ENCODE measurements at places on chromosomes 11 and 22.

GRCh38 chr11:87275176-87275575 lies 237.4 kb downstream of the TMEM135 start:
- H3K27ac ChIP-seq = no peak overlapping the region
- H3K27me3 ChIP-seq = no peaks in the 10 kb centered on the region
- H3K4me1 ChIP-seq = no peaks in the 10 kb centered on the region
- H3K36me3 ChIP-seq = no peaks in the 10 kb centered on the region

DNA sequence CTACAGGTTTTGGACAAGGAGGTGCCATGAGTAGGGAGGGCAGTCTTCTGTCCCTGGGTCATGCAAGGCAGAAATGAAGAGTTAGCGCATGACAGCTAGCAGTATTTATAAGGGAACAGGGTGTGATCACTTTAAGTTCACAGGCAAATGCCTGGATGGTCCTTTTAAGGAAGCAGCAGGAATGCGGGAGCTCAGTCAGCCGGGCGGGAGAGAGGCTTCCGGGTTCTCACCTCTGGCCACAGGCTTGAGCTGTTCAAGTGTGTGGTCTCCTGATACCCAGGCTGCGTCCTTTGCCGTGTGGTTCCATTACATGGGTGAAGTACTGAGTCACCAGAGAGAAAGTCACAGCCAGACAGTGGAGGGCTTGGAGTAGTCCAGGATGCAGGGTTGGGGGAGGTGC lies 105.4 kb downstream of the BCR start:
- no peak overlapping the region for H3K4me3 ChIP-seq
- H3K27ac ChIP-seq = no peak overlapping the region
- peaks cover 17% of the 10 kb centered on the region for H3K36me3 ChIP-seq
- H3K27me3 ChIP-seq = no peaks in the 10 kb centered on the region
- no peak for DNase-seq
- H3K4me1 ChIP-seq = no peaks in the 10 kb centered on the region

DNA sequence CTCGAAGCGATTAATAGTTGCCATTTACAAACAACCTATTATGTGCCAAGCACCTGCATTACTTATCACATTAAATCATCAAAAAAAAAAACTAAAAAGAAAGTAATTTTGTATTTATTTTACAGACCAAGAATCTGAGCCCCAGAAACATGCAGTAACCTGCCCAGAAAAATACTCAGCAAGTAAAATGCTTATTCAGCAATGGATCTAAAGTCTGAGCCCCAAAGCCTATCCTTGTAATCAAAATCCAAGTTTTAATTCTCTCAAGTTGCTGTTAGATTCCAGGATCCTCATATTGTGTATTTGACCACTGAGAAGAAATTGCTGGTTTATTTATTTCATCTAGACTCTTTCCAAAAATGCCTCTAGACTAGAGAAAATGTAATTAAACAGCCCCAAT lies 783.3 kb upstream of the API5 start:
- H3K27me3 ChIP-seq = no peaks in the 10 kb centered on the region
- H3K4me3 ChIP-seq = no peak overlapping the region
- H3K4me1 ChIP-seq = no peaks in the 10 kb centered on the region
- no peak for DNase-seq

GRCh38 chr11:10327254-10327653 lies 22.4 kb downstream of the ADM start:
- no peaks in the 10 kb centered on the region for H3K27me3 ChIP-seq
- no peak for DNase-seq
- H3K27ac ChIP-seq = no peak overlapping the region
- no peak overlapping the region for H3K4me3 ChIP-seq

DNA sequence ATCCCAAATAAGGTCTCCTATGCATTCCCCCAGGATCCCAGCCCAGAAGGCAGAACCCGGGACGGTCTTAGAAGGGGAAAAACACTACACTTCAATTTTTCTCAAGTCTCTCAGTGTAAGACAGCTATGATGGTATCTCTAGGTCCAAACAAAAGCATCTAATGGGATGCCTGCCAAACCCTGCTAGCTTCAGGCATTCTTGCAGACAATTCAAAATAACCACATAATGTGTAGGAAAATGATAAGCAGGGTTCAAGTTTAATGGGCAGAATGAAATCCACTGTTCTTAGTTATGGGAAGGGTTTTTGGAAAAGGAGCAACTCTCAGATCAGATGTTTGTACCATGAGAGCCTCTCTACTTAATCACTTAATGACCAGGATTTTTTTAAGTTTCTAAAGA lies 119.8 kb upstream of the ANO1 start:
- H3K27ac ChIP-seq = no peak overlapping the region
- H3K4me1 ChIP-seq = no peaks in the 10 kb centered on the region
- H3K4me3 ChIP-seq = no peak overlapping the region
- no peaks in the 10 kb centered on the region for H3K27me3 ChIP-seq
- DNase-seq = no peak
- no peaks in the 10 kb centered on the region for H3K36me3 ChIP-seq

DNA sequence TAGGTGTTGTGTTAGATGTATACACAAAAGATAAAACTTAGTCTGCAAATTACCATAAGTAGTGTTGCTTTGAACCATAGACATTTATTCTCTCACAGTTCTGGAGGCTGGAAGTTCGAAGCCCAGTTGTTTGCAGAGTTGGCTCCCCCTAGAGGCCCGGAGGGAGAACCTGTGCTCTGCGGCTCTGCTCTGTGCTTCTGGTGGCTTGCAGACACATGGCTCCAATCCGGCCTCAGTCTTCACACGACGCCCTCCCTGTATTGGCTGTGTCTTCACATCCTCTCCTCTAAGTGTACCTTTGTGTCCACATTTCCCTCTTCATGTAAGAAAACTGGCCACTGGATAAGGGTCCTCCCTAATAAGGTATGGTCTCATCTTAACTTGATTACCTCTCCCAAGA lies 128.4 kb downstream of the OPCML start:
- H3K27me3 ChIP-seq = no peaks in the 10 kb centered on the region
- H3K36me3 ChIP-seq = no peaks in the 10 kb centered on the region
- no peak overlapping the region for H3K4me3 ChIP-seq
- no peak overlapping the region for H3K27ac ChIP-seq

DNA sequence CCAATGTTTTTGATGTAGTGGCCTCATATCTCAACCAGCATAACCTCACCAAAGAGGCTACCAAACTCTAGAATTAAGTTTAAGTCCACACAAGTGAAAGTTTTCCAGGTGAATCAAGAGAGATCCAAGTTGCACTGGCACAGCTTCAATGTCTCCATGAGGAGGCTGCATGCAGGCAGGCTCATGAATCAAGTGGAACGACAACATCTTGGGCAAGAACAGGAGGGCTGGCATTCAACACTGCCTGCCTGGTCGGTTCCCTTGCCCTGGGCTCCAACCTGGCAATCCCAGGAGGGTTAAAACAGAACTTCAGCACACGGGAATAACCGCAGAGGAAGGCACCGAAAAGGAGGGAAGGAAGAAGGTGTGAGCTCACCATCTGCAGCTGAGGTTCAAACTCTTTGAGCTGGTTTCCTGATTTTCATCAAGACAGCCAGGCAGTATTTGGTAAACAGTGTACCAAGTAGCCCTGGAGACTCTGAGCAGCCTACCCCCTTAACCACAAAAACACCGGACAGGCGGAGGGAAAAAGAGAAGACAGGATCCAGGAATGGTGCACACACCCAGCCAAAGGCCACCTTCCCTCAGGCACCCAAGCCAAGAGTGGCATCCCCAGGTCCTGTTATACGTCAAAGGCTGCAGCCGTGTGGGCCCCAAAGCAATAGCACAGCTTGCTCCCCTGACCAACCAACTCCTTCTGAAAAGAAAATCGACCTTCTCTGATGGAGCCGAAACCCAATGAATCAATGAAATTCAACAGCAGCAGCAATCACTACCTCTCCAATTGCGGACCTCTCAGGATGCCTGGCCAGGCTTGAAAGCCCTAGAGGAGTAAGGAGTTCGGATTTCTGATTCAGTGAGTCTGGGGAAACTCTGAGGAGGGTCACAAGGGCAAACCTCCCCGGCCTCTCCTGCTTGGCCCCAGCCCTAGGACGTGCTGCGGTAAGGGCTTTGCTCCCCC lies 1.3 kb downstream of the PACSIN2 start:
- peaks cover 12% of the 10 kb centered on the region for H3K4me1 ChIP-seq
- H3K4me3 ChIP-seq = peak overlapping the region; percentile 75
- DNase-seq = no peak
- H3K27me3 ChIP-seq = no peaks in the 10 kb centered on the region

GRCh38 chr22:37563153-37564081 lies 3.1 kb downstream of the CDC42EP1 start:
- H3K4me3 ChIP-seq = no peak overlapping the region
- H3K27me3 ChIP-seq = no peaks in the 10 kb centered on the region
- peaks cover 13% of the 10 kb centered on the region for H3K36me3 ChIP-seq
- H3K4me1 ChIP-seq = peaks cover 14% of the 10 kb centered on the region
- DNase-seq = no peak
- no peak overlapping the region for H3K27ac ChIP-seq

DNA sequence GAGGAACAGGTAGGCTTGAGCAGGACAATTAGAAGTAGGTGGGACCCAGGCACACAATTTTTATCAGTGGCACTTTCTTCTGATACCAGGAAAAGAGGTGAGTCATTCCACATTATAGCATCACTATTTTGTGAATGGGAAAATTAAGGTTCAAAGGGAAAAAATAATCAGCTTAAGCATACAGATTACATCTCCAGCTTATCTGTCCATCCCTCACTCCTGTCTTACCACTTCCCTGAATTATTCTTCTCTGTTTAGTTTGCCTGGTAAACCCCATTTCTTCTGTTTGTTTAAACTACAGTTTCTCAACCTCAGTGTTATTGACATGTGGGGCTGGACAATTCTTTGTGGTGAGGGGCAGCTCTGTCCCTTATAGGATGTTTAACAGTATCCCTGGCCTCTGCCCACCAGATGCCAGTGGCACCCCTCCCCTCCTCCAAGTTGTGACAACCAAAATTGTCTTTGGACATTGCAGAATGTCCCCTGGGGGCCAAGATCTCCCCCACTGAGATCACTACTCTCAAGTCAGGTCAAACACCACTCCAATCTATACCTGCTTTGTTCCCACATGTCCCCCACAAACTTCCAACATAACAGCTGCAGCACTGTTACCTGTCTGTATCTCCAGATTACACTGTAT lies 8.5 kb upstream of the XBP1 start:
- no peak for DNase-seq
- H3K4me1 ChIP-seq = no peaks in the 10 kb centered on the region
- H3K36me3 ChIP-seq = no peaks in the 10 kb centered on the region
- H3K27me3 ChIP-seq = no peaks in the 10 kb centered on the region

- no peaks in the 10 kb centered on the region for H3K27me3 ChIP-seq
- H3K4me3 ChIP-seq = no peak overlapping the region
- DNase-seq = no peak
- H3K36me3 ChIP-seq = no peaks in the 10 kb centered on the region
These were observed 876.9 kb upstream of the CCDC90B start for GRCh38 chr11:84163116-84163515.

DNA sequence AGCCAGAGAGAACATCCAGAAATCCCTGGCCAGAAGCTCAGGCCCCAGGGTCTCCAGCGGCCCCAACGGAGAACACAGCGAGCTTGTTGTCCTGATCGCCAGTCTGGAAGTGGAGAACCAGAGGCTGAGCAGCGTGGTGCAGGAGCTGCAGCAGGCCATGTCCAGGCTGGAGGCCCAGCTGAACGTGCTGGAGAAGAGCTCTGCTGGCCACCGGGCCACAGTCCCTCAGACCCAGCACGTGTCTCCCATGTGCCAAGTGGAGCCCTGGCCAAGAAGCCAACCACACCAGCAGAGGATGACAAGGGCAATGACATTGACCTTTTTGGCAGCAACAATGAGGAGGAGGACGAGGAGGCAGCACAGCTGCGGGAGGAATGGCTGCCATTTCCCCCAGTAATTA lies 20.6 kb upstream of the SCGB1D1 start:
- H3K36me3 ChIP-seq = no peaks in the 10 kb centered on the region
- DNase-seq = no peak
- H3K27me3 ChIP-seq = peaks cover 6% of the 10 kb centered on the region
- no peak overlapping the region for H3K27ac ChIP-seq

- peaks cover 32% of the 10 kb centered on the region for H3K36me3 ChIP-seq
- H3K4me1 ChIP-seq = no peaks in the 10 kb centered on the region
- no peaks in the 10 kb centered on the region for H3K27me3 ChIP-seq
- no peak overlapping the region for H3K27ac ChIP-seq
- H3K4me3 ChIP-seq = no peak overlapping the region
These were observed 3.0 kb downstream of the MUS81 start for GRCh38 chr11:65862941-65863888.

GRCh38 chr11:16012125-16012751 lies 344.1 kb downstream of the SOX6 start:
- H3K27me3 ChIP-seq = no peaks in the 10 kb centered on the region
- no peak for DNase-seq
- H3K36me3 ChIP-seq = no peaks in the 10 kb centered on the region
- no peaks in the 10 kb centered on the region for H3K4me1 ChIP-seq
- no peak overlapping the region for H3K4me3 ChIP-seq

DNA sequence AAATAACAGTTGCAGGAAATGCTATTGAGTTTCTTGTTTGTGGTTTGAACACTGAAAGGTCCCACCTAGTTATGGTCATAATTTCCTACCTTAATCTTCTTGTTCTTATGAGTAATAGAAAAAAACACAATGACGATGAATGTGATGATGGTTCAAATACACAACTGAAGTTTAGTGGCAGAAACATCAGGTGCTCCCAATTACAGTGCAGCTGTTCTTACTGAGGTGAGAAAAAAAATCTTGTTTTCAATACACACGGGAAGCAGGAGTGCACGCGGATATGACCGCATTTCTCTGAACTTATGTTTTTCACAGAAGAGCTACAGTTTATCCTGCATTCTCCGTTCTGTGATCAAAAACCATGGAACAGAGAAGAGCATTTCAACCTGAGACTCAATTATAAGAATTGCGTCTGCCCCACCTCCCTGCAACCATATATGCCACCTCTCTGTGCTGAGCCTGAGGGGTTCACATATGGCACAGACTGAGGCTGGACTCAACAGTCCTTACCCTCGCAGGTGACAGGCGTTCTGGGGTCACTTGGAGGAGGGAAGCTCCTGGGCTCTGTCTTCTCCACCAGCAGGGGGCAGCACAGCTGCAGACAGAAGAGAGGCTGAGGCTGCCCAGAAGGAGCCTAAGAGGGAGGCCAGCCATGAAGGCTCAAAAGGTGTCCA lies 99.7 kb upstream of the IGLL5 start:
- no peak overlapping the region for H3K27ac ChIP-seq
- H3K4me3 ChIP-seq = no peak overlapping the region
- H3K4me1 ChIP-seq = no peaks in the 10 kb centered on the region
- no peaks in the 10 kb centered on the region for H3K36me3 ChIP-seq

GRCh38 chr11:32382339-32383049 lies 52.8 kb downstream of the WT1 start:
- H3K4me3 ChIP-seq = no peak overlapping the region
- no peaks in the 10 kb centered on the region for H3K36me3 ChIP-seq
- no peaks in the 10 kb centered on the region for H3K27me3 ChIP-seq
- H3K4me1 ChIP-seq = no peaks in the 10 kb centered on the region
- H3K27ac ChIP-seq = no peak overlapping the region
- no peak for DNase-seq

Data from SJCRH30 (cell line).